Stimulated activated CD8-positive, alpha-beta memory T cell treated with anti-CD3 and anti-CD28 coated beads, Interleukin-4, amount 100 ng/mL, for 1 hour (primary cell): ENCODE measurements at places on chromosomes 2 and 18.

- DNase-seq: no peak
These were observed 658.7 kb upstream of the LINC00305 start for GRCh38 chr18:64807560-64807959.

DNA sequence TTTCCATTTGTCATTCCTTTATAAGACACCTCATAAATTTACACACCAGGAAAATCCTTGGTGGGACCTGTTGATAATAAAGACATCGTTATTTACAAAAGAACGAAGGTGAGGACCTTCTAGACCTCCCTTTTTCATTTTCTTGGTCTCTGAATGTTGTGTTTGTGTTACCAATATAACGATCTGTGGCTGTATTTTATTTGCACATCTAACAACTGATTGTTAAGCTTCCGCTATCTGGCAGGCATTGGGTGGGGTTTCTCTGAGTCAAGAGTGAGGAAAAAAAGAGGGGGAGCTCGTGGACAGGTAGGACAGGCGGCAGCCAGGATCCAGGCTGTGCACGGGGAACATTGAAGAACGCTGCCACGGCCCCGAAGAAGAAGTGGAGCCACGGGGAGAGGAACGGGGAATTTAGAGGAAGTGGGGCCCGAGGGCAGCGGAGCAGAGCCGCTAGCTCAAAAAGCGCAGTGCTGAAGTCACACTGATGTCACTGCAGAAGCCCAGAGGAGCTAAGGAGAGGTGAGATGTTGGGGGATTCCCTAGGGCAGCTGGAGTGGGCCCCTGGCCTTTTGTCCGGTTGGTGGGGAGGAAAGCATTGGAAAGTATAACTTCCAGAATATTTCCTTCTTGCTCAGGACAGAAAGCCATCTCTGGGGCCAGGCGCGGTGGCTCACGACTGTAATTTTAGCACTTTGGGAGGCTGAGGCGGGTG lies 20.9 kb upstream of the DNMT3A start:
- peak; percentile 36 for DNase-seq

DNA sequence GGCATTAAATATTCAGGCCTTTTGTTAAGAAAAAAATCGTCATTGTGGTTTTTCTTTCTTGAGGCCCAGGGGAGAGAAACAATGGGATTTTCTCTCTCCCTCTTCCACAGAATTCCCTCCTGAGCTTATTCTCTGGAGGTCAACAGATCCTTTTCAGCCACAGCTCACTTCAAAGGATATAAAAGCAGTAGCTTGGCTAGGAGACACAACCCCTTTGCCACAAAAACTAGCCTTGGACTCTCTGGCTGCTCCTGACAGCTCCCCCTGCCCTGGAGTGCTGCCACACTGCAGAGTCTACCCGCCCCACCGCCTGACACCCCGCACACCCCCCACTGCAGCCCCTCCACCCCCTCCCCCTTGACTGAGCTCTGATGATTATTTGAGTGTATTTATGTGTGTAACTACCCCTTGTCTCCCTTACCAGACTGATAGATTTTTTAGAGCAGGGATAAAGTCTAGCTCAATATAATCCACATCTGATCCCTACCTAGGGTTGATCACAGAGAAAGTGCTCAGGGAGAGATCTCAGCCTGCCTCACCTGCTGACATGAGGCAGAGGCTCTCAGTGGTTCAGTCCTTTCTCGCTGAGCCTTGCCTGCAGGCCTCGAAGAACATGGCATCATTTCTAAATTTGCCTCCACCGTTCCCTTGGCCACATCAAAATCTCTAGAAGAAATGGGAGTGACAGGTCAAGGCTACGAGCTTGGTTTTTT lies 132.2 kb upstream of the SP5 start:
- DNase-seq: no peak

GRCh38 chr2:128818704-128819491 lies 500.2 kb upstream of the HS6ST1 start:
- no peak for DNase-seq

GRCh38 chr2:218607436-218608115 lies at the start of gene PLCD4:
PLCD4 (plus strand) TSS chr2:218607899; CDS start chr2:218615740, 7,841 bp downstream.
- no peak for DNase-seq

DNA sequence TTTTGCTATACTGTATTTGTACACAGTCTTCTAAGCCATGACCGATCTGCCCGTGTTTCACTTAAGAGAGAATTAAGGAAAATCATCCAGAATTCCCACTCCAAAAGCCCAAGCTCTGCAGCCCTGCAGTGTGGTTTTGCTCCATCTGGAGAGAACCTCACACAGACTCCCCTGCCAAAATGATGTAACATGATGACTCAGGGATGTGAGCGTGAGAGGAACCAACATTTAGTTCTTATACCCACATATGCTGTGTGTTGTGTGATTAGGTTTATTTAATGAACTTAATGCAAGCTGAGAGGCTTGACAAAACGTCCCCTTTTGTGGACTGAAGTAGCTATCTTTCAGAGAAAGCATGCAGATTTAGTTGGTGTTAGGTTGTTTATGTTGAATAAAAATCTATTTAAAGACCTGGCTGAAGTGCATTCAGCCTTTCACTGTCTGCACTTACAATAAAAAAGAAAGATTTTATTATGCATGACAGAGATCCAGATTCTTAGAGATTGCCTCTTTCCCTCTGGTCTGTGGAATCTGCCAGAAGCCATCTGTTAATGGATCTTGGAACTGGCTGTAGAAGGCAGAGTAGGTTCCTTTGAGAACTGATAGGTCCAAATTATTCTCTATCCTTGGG lies 6.3 kb downstream of the RAB12 start:
- DNase-seq: no peak

DNA sequence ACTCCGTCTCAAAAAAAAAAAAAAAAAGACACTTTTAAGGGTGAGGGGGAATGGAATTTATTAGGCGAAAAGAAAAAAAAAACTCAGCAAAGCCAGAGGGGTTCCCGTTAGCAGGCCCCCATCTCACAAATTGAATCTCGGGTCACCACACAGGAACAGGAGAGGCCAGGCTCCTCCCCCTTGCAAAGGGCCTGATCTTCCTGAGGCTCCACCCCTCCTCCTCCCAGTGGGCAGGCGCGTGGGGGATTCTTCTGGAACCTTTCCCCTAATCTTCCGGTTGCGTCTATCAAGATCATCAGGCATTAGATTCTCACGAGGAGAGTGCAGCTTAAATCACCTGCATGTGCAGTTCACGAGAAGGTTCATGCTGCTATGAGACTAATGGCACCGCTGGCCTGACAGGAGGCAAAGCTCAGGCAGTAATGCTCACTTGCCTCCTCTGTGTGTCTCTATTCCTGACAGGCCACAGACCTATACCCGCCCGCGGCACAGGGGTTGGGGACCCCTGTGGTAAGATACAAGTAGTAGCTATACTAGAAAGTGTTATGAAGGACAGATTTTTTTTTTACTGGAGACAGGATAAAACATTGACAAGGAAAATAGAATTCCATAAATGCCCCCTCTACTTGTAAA lies 45.8 kb downstream of the TAF4B start:
- no peak for DNase-seq

- no peak for DNase-seq
These were observed 162.4 kb downstream of the CELF4 start for GRCh38 chr18:37403100-37403781.

- DNase-seq: no peak
These were observed 107.9 kb downstream of the CABLES1 start for GRCh38 chr18:23243178-23243577.

DNA sequence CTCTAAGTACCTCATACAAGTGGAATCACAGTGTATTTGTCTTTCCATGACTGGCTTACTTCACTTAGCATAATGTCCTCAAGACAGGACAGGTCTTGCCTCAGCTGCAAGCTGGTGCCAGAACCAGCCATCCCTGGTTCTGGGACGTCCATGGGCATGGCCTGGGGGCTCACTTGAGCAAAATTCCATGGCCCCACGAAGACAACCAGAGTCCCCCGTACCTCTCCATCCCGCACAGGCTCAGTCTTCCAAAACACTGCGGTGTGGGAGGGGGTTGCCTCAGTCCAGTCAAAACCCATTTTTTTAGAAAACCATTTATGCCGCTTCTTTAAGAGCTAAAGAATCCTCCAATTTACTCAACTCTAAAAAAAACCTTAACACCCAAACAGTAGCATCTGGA lies 21.7 kb upstream of the CABLES1 start:
- no peak for DNase-seq

DNA sequence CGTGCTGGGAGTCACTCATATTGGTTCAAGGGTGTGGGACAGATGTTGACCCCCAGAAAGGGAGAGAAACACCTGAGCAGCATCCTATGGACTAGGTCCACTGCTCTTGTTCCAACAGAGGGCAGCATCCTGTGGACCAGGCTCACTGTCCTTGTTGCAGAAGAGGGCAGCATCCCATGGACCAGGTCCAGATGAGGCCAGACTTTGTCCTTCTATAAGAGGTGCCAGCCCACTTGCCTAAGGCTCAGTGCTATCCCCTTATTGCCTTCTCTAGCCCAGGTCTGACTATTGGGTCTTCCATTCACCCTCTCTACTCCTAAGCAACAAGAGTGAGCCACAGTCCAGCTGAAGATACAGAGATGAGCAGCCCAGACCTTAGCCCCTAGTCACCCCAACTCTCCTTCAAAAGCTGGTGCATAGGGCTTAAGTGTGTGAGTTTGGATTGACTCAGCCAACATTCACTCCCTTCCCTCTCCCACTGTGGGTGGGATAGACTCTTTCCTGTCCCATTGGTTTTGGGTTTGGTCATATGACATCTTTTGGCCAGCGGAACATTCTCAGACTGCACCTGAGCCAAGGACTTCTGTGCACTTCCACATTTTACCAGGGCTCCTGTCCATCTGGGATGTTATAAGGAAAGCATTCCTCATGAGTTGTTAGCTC lies 132.4 kb upstream of the GPC1 start:
- DNase-seq: no peak

GRCh38 chr2:85545780-85546240 lies 6.8 kb downstream of the MAT2A start:
- DNase-seq: no peak

GRCh38 chr2:163319006-163319405 lies 416.8 kb downstream of the FIGN start:
- DNase-seq: no peak

- no peak for DNase-seq
These were observed 2.5 kb downstream of the MERTK start for GRCh38 chr2:111900859-111901258.

- DNase-seq: no peak
These were observed 13.6 kb downstream of the AQP12A start for GRCh38 chr2:240705204-240705791.

GRCh38 chr18:25247725-25248124 lies 104.2 kb downstream of the ZNF521 start:
- DNase-seq: no peak

- DNase-seq: no peak
These were observed 152.6 kb upstream of the PELI1 start for GRCh38 chr2:64296695-64297346.

DNA sequence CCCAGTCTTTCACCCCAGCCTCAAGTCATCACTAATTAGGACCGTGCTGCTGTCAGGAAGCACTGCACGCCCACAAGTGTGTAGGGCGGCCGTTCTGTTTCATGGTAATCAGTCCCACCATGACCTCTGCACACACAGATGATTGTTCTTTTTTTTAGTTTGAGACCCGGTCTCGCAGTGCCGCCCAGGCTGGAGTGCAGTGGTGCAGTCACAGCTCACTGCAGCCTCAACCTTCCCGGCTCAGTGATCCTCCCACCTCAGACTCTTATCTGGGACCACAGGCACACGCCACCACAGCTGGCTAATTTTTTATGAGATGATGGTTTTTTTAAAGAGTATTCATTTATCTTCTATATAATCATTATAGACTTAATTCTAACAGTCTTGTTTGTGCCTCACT lies 1.8 kb upstream of the IAH1 start:
- no peak for DNase-seq

- no peak for DNase-seq
These were observed 7.3 kb upstream of the SLC39A10 start for GRCh38 chr2:195649629-195650190.

DNA sequence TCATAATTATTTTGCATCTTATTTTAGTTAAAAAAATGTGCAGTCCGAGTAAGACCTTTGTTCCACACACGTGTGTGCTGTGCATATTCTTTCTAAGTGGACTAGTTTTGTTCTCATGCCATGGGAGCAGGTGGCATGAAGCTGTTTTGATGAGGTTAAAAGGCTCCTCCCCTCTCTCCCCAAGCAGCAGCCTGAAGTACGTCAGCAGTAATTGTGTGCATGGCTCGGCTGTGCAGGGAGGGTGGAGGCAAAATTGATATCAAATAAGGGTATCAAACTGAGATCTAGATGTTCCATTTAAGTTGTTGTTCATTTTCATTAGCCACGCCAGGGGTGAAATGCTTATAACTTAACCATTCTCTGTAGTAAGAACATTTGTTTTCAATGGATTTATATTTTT lies at the start of gene NYAP2:
NYAP2 (plus strand) TSS at position 207 of the 400 bp plus-strand sequence. CDS start 9,171 bp downstream, outside the sequence.
- no peak for DNase-seq

- DNase-seq: no peak
These were observed 42.4 kb upstream of the KDM3A start for GRCh38 chr2:86398500-86399474.

GRCh38 chr18:46386788-46387187 lies 270.2 kb downstream of the LOXHD1 start:
- no peak for DNase-seq
